Astrocyte (in vitro differentiated cells and primary cell): ENCODE measurements at places on chromosomes 12 and 14. TPM values are rescaled to one million over a fixed set of nuclear protein-coding genes. Genes with fewer than 3 reads are reported as not detected.

- H3K27ac ChIP-seq: no peak overlapping the region
- H3K4me1 ChIP-seq: no peaks in the 10 kb centered on the region
- H3K36me3 ChIP-seq: no peaks in the 10 kb centered on the region
- no peak for DNase-seq
- no peaks in the 10 kb centered on the region for H3K27me3 ChIP-seq
Observed at GRCh38 chr12:112327209-112327938, 54.9 kb downstream of the HECTD4 start.

DNA sequence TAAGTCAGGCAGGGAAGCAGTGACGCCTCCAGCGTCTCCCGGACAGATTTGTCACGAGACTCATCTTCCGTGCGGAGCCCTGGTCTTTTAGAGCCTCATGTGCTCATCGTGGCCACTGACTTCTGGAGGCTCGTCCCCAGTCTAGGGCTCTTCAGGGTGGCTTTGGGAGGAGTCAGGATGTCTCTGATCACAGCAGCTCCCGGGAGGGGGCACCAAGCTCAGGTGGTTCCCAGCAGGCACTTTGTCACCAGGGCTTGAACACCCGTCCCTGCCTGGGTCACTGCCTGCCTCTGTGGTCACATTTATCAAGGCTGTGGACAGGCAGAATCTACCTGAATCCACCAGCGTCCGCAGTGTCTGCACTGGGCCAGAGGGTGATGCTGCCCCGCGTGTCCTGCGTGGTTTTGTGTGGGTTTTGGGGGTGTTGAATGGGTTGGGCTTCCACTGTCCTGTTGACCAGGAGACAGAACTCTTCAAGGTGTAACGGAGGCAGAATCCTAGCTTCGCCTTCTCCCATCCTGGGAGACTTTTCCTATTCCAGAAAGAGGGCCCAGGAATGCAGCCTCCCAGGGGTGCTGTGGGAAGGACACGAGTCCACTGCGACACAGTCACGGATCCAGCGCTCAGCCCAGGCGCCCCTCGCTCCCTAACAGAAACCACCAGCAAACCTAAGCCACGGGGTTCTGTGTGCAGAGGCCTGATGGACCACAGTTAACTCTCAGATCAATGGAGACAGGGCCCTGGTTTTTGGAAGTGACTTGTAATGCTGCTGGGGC is 132.3 kb downstream of the ADGRD1 start:
- no peak for DNase-seq
- H3K27me3 ChIP-seq: no peaks in the 10 kb centered on the region
- H3K36me3 ChIP-seq: no peaks in the 10 kb centered on the region
- no peaks in the 10 kb centered on the region for H3K4me1 ChIP-seq

DNA sequence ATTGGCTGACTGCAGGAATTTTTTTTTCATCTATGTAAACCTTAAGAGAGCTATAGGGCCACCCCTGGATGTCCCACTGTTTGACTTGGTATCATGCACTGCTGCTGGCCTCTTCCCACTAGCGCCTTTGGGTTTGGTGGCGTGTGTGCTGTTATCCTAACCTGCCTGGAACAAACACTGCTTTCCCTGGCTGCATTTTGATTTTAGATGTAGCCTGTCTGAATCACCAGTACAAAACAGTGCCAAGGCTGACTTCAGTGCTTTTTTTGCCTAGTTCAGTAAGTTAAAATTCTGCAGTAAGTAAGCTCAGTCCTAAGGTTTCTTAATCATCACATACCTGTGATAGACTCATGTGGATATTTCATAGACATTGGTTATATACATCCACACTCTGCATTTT is 99.2 kb downstream of the EML1 start:
- H3K4me3 ChIP-seq: no peak overlapping the region
- peaks cover 7% of the 10 kb centered on the region for H3K4me1 ChIP-seq
- H3K36me3 ChIP-seq: peaks cover 5% of the 10 kb centered on the region

- no peaks in the 10 kb centered on the region for H3K4me1 ChIP-seq
- no peak overlapping the region for H3K4me3 ChIP-seq
- no peak for DNase-seq
- H3K36me3 ChIP-seq: no peaks in the 10 kb centered on the region
- H3K27me3 ChIP-seq: no peaks in the 10 kb centered on the region
Observed at GRCh38 chr14:88030079-88030478, 25.1 kb downstream of the GPR65 start.

DNA sequence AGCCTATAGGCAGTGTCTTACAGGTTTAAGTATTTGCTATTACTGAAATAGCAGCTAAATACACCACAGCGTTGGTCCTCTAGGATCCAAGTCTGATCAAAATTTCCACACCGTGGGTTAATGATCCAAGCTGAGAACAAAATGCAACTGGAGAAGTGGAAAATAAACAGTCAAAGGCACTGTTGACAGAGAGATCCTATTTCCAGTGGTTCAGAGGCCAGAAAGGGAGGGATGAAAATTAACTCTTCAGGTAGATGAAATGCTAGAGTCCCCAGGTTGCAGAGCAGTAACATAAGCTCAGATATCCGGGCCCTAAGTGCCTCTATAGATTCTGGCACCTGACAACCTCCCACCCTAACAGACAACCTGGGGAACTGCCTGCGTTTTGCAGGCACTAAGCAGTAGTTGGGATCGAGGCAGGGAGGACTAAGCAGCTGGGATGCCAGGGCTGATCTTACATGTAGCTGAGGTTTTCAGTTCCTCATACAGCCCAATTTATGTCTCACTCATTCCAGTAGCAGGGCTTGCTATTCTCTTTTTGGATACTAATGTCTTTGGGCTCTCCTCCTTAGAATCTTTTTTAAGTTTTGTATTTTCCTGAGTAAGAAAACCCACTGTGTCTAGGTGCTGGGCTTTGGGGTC is 42.7 kb upstream of the CRACR2A start:
- no peak overlapping the region for H3K27ac ChIP-seq
- no peak overlapping the region for H3K4me3 ChIP-seq
- no peaks in the 10 kb centered on the region for H3K27me3 ChIP-seq
- H3K36me3 ChIP-seq: no peaks in the 10 kb centered on the region

GRCh38 chr14:92264195-92264594 is 58.8 kb upstream of the SLC24A4 start:
- no peak for DNase-seq
- H3K27me3 ChIP-seq: peaks cover 2% of the 10 kb centered on the region
- no peak overlapping the region for H3K27ac ChIP-seq
- H3K36me3 ChIP-seq: no peaks in the 10 kb centered on the region
- H3K4me1 ChIP-seq: no peaks in the 10 kb centered on the region

- no peak for DNase-seq
- H3K4me1 ChIP-seq: no peaks in the 10 kb centered on the region
- H3K27ac ChIP-seq: no peak overlapping the region
- H3K36me3 ChIP-seq: no peaks in the 10 kb centered on the region
Observed at GRCh38 chr12:21541773-21542172, 15.7 kb downstream of the SPX start.

- peaks cover 19% of the 10 kb centered on the region for H3K4me1 ChIP-seq
- no peaks in the 10 kb centered on the region for H3K27me3 ChIP-seq
- no peak overlapping the region for H3K27ac ChIP-seq
- H3K4me3 ChIP-seq: no peak overlapping the region
- no peaks in the 10 kb centered on the region for H3K36me3 ChIP-seq
Observed at GRCh38 chr12:130835011-130835410, 4.0 kb downstream of the STX2 start.

DNA sequence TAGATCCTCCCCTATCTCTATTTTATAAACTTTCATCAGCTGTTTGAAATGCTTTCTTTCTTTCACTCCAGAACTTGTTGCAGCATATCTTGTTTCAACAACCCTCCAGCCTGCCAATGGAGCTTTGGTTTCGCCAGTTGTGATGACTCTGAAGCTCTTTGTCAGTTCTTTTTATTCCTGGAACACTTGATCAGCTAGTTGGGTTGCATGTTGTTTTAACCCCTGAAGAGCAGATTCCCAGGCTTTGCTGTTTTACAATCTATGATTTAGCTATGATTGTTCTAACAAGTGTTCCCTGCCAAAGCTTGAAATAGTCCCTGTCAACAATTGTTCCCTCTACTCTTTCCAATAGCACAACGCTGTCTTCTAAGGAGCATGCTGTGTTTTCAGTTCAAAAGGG is 50.6 kb upstream of the FUT8 start:
- no peak overlapping the region for H3K4me3 ChIP-seq
- peaks cover 2% of the 10 kb centered on the region for H3K4me1 ChIP-seq
- H3K27me3 ChIP-seq: no peaks in the 10 kb centered on the region
- H3K36me3 ChIP-seq: no peaks in the 10 kb centered on the region
- DNase-seq: peak; percentile 76

Gene RITA1
- total RNA-seq: 20.9 and 23.5 TPM in 2 replicates

Gene CINP
- total RNA-seq: 34.9 and 37.8 TPM in 2 replicates

GRCh38 chr12:18153826-18154225 is 63.8 kb upstream of the RERGL start:
- no peak overlapping the region for H3K27ac ChIP-seq
- H3K36me3 ChIP-seq: no peaks in the 10 kb centered on the region
- H3K27me3 ChIP-seq: no peaks in the 10 kb centered on the region
- DNase-seq: no peak
- H3K4me3 ChIP-seq: no peak overlapping the region

DNA sequence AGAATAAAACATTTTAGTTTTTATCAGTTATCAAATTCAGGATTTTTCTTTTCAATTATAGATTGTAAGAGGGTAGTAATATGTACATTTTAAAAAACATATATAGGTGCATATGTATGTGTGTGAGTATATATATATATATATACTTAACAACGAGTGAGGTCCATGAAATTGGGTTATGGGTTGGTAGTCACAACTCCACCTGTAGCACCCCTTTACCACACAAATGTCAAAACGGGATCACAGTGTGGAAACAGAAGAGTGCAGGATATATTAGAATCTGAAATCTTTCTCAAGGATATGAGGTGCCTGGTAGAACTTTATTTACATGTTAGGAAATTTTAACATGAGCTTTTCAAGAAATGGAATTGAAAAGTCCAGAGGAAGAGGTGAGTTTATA is 31.3 kb downstream of the MIA2 start:
- DNase-seq: peak; percentile 47
- peaks cover 7% of the 10 kb centered on the region for H3K4me1 ChIP-seq
- no peak overlapping the region for H3K27ac ChIP-seq

DNA sequence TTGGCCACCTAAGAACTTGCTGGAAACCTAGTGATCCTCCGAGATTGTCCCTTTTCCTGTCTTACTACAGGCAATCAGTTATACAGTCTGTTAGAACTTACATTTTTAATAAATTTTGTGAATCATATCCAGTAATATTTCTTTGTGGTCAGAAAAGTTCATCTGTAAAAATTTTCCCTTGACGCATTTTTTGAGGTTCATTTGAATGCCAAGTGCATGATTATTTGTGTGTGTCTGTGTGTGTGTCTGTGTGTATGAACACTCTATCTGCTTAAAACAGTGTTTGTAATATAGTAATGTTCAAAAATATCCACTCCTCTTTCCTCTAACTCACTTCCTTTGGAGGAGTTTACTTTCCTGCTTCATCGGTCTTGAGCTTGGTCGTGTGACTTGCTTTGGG is 468.7 kb upstream of the FLRT2 start:
- no peaks in the 10 kb centered on the region for H3K27me3 ChIP-seq
- DNase-seq: peak; percentile 14
- H3K36me3 ChIP-seq: no peaks in the 10 kb centered on the region
- no peaks in the 10 kb centered on the region for H3K4me1 ChIP-seq

DNA sequence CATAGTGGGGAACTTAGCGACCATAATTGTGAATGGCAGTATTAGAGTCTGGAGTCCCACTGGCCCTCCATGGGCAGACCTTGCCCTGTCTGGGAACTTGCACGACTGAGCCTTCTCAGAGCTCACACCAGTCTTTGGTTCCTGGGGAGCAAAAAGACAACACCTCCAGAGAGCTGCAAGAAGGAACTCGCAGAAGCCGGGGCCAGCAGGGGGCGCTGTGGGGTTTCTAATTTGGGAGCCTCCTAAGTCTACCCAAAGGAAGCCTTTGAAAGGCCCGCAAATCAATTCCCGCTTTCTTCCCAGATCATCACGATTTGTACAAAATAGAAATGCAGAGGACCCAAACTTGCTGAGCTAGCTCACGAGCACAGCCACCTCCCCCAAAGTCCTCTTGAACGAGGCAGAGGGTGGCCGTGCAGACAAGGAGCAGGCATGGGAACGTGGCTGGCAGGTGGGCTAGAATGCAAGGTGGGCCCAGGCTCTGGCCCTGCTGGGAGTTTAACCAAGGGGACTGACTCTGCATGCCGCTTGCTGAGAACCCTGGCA is 46.3 kb upstream of the FBXO21 start:
- H3K4me1 ChIP-seq: no peaks in the 10 kb centered on the region
- H3K27me3 ChIP-seq: no peaks in the 10 kb centered on the region
- no peaks in the 10 kb centered on the region for H3K36me3 ChIP-seq
- H3K27ac ChIP-seq: no peak overlapping the region
- DNase-seq: peak; percentile 16

Gene GALNT6
- total RNA-seq: 9.9 and 13.8 TPM in 2 replicates
